NCI-H146 (cell line): ENCODE measurements at places on chromosomes 16 and 17.

- no peak for DNase-seq
These were observed 5.5 kb upstream of the DNAI2 start for GRCh38 chr17:74268558-74268957.

- no peak for DNase-seq
These were observed 89.1 kb downstream of the KATNIP start for GRCh38 chr16:27638833-27639560.

- DNase-seq: peak; percentile 63
These were observed 26.3 kb downstream of the NFE2L1 start for GRCh38 chr17:48074322-48075081.

GRCh38 chr17:11205659-11206058, 35.4 kb upstream of the SHISA6 start:
- no peak for DNase-seq

GRCh38 chr17:56896968-56897359, 16.9 kb downstream of the TRIM25 start:
- DNase-seq: no peak

- no peak for DNase-seq
These were observed 33.3 kb downstream of the CDRT15 start for GRCh38 chr17:14203388-14203787.

DNA sequence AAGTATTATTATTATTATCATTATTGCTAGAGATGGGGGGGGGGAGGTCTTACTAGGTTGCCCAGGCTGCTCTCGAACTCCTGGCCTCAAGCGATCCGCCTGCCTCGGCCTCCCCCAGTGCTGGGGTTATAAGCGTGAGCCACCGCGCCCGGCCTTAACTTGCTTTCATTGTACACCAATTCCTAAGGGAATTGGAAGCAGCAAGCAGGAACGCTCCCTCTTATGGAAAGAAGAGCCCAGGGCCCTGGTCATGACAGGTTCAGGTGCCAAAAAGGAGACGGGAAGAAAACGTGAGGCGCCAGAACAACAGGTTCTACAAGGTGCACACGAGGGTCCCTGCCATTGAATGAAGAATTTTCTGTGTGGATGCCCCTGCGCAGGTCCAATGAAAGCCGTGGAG, 540 bp upstream of the RPL38 start:
- DNase-seq: peak; percentile 53

DNA sequence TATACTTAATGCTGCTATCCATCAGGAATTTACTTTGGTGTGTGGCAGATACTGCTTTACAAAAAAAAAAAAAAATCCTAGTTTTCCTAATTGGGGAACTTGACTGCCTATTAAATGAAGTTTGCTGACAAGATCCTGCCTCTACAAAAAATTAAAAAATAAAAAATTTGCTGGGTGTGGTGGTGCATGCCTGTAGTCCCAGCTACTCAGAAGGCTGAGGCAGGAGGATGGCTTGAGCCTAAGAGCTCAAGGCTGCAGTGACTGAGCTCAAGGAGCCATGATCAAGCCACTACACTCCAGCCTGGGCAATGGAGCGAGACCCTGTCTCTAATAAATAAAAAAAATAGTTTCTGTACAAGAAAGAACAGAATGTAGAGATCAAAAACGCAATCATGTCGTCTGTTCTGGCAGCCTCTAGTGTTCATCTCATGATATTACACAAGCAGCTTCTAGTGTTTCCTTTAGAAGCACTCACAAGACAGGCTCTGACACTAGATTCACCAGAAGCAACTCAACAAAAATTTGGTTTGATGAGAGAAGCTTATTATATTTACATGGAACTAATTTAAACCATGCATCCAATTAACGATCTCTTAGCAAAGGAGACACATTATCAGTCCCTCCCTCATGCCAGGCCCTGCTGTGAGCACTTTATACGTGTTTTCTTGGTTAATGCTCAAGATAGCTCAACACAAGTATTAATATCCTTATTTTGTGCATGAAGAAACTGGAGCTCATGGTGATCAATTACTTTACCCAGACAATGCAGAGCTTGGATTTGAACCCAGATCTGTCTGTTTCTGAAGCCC, 6.8 kb upstream of the KRTAP17-1 start:
- peak; percentile 10 for DNase-seq

GRCh38 chr16:77324729-77325128, 110.1 kb downstream of the ADAMTS18 start:
- no peak for DNase-seq

DNA sequence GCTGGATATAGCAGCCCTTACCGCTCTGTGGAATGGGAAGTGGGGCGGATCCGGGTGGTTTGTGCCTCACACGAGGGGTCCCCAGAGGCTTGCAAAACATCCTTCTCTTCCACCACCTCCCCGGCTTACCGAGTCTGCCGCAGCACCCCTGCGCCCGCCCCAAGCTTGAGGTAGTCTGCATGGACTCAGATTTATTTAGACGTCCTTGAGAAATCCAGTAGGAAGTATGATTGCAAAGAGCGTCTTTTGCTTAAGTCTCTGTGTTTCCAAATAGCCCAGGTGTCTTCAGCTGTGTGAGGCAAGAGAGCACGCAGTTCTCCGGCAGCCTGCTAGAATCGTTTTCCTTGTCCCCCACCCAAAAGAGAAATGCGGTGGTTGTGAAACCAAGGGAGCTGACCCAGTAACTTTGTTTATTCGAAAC, 2.4 kb downstream of the KIAA0513 start:
- DNase-seq: no peak

GRCh38 chr17:65959630-65960029, 232.3 kb downstream of the CEP112 start:
- DNase-seq: no peak
